ENCODE measurements at places on chromosomes 11 and 22. TPM values are rescaled to one million over a fixed set of nuclear protein-coding genes. Genes with fewer than 3 reads are reported as not detected.

Gene FGF19
- total RNA-seq, result not detected

Gene CEP57
- 40.8 TPM for total RNA-seq

Gene SLC1A2
- total RNA-seq, result 6.5 TPM

Gene TBX10
- total RNA-seq, result not detected

Gene PDGFD
- 49.4 TPM for total RNA-seq

Gene OVOL1
- total RNA-seq, result not detected

Gene NXPE4
- not detected for total RNA-seq

Gene WNT7B
- total RNA-seq, result not detected

Gene CENPM
- total RNA-seq, result 3.5 TPM

Measured in smooth muscle cell of bladder (primary cell).